Stimulated activated CD8-positive, alpha-beta memory T cell treated with anti-CD3 and anti-CD28 coated beads, Interleukin-15, amount 100 ng/mL, for 24 hours (primary cell): ENCODE measurements at places on chromosomes 2 and 18.

- DNase-seq = no peak
Measured at GRCh38 chr18:22268641-22269128, 99.3 kb downstream of the GATA6 start.

GRCh38 chr2:239688840-239689239 lies 288.0 kb upstream of the HDAC4 start:
- no peak for DNase-seq

DNA sequence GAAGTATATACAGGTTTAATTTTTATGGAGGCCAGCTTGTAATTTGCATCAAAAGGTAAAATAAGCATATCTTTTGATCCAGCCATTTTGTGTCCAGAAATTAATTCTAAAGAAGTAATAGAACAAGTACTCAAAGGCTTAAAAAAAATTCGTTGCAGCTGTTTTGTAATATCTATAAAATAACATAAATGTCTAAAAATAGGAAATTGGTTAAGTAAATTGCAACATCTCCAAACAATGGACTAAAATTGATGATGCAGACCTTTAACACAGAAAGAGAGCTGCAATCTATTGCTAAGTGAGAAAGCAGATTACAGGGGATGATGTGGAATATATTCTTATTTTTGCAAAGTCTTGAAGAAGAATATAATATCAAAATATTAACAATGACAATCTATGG lies 19.4 kb downstream of the AAK1 start:
- no peak for DNase-seq

DNA sequence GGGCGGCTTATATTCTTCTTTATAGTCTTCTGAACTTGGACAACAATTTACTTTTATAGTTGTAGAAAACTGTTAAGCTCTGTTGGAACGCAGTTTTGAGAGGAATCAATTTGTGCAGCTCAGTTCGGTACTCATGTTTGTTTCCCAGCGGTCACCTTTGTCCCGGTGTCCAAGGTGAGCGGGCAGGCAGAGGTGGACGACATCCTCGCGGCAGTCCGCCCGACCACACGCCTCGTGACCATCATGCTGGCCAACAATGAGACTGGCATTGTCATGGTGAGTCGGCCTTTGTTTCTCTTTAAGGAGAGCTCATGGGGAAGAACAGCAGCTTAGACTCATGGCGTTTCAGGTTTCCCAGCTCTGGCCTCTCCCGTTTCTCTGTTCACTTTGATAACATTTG lies 18.6 kb upstream of the ESPNL start:
- no peak for DNase-seq

GRCh38 chr2:102078773-102079172 lies 63.8 kb upstream of the IL1R1 start:
- DNase-seq = no peak

DNA sequence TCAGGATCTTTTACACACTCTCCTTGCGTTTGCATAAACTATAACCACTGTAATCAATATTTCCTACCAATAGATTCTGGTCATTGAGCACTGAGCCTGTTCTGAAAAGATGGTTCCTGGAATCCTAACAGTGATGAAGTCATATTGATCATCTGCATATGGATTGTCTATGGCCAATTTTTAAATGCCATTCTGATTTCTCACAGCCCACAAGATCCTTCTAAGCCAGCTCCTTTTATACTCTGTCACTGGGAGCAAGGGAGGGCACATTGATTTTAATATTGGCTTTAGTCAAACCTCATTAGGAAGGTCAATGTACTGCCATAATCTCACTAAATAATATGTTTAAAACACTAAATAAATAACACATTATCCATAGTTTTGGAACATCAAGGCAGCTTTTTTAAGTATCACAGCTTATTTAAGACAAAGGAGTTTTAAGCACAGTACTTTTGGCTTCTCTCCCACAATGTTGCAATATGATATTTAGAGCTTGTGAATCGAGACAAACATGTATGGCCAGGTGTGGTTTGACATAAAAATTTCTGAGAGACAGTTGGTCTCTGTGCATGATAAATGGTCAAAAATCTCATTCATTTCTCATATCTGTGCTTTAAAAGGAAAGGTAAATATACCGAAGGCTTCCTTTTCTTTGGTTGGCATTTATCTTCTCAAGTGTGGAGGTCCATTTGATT lies 267.3 kb downstream of the MTX2 start:
- DNase-seq = no peak

DNA sequence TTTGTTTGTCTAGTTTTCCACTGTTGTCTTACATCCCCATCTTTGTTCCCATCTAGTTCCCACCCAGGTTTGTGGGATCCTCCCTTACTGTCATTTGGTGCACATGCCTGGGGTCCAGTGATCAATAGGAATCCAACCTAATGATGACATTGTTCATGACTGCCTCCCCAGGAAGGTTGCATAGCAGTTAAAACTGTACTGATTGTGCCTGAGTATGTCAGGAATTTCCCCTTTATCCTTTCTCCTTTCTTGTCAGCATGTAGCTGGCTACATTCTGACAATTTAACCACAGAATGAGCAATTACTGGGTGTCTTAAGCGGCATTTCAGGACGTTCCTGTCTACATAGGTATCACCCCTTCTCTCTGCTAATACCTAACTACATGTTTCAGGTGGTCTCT lies 653.0 kb downstream of the CNTNAP5 start:
- DNase-seq = no peak

DNA sequence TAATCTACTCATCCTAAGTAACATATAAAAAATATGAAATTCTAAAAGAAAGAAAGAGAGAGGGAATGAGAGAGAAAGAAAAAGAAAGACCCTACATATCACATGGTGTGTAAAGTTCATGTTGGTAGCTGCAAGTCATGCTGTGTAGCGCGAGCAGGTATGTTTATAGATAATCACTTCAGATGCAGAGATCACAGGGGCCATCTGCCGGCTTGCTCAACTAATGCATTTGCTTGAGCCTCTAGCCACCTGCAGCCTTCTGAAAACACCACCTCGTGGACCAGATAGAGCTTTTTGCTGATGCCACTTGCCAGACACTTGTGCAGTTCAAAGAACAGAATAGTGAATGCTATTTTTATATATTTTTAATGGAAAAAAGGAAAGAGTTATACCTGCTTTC lies 37.6 kb downstream of the CDH7 start:
- DNase-seq = no peak

DNA sequence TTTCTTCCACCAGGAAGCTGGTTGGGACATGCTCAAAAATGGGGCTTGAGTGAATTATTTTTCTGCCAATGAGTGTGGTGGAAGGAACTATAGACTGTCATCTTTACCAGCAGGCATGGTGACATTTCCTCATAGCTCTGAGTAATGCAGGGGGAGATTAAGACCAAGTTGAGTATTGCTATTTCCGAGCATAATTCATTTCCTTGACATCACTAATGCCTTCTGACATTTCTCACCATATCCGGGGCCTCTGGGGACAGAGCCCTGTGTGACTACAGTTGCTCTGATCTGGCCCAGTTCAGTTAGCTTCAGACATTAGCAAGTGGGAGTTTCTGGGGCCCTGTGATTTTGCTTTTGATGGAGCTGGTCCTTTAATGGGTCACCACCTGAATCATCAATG lies 410.4 kb downstream of the MEIS1 start:
- DNase-seq = no peak

DNA sequence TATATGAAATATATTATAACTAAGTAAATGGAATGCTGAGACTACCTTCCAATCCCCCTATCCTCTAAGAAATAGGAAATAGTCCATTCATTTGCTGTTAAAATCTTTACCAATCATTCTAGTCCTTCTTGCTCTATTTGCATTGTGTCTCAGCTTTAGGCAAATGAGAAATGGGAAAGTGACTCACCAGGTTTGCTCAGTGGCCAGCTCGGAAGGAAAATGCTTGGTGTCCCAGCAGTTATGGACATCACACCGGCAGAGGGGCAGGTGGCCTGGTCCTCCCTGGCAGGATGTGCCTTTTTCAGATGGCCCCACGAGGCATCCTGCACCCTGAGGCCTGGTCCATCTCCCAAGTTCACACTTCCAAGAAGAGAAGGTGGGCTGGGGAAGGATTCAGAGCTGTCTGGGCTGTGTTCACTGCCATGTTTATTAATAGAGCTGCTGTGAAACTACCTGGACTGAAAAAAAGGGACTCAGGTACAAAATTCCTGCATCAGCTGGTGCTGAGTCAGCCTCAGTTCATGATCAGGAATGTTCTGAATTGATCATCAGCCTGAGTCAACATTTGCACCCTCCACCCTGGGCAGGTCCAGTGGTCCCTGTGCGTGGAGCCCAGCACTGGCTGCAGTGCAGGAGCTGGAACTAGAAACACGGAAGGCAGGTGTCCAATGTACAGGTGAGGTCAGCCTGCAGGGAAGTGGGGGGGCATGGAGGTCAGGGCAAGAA lies 60.1 kb upstream of the ARL4C start:
- DNase-seq = no peak

- no peak for DNase-seq
Measured at GRCh38 chr2:106168657-106169056, 25.4 kb downstream of the UXS1 start.

DNA sequence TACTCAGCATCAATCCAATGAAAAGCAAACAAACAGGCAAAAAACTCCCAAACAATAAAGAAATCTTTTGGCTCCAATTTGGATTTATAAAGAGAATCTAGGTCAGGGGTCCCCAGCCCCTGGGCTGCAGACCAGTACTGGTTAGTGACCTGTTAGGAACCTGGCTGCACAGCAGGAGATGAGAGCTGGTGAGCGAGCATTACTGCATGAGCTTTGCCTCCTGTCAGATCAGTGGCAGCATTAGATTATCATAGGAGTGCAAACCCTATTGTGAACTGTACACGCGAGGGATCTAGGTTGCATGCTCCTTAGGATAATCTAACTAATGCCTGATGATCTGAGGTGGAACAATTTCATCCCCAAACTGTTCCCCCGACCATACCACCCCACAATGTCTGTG lies 102.2 kb downstream of the KIAA1328 start:
- DNase-seq = no peak

DNA sequence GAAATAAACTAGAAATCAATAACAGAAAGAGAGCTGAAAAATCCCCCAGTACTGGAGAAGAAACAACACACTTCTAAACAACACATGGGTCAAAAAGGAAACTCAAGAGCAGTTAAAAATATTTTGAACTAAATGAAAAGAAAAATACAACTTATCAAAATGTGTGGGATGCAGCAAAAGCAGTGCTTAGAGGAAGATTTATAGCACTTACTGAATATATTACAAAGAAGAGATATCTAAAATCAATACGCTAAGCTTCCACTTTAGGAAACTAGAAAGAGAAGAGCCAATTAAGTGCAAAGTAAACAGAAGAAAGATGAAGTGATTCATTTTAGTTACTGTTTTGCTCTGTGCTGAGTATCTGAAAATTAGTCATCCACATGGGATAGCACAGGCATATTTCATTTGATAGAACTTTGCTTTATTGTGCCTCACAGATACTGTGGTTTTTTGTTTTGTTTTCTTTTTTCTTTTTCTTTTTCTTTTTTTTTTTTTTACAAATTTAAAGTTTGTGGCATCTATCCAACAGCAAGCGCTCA lies 17.0 kb downstream of the TGFA start:
- DNase-seq = no peak

DNA sequence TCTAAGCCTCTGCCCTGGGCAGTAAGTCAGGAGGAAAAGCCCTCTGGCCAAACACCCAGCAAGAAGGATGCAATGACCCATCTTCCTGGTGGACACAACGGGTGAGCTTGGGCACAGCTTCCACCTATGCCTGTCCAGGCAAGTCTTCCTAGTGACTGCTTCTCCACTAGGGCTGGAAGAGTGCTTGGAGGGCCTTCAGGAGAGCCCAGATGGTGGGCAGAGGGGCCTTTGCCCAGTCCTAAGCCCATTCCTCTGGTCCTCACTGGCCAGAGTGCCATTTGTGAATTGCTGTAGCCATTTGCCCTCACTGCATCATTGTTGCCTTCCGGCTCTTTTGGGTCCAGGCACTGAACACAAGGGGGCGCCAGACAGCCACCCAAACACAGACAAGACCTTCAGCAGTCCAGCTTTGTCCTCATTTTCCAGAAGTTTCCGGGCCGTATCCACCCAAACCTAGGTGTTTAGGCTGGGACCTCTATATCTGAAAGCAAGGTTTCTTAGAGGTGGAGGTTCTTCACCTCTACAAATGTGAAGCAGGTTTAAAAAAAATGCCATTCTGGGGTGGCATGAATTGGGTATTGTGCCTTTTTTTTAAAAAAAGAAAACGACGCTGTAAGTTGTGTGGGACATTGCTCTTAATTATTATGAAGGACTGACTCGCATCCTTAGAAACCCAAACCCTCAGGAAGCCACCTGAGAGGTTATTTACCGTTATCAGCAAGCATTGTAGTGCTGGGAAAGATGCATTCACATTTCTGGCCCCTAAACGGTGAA lies 29.5 kb downstream of the PAX8 start:
- peak; percentile 50 for DNase-seq

DNA sequence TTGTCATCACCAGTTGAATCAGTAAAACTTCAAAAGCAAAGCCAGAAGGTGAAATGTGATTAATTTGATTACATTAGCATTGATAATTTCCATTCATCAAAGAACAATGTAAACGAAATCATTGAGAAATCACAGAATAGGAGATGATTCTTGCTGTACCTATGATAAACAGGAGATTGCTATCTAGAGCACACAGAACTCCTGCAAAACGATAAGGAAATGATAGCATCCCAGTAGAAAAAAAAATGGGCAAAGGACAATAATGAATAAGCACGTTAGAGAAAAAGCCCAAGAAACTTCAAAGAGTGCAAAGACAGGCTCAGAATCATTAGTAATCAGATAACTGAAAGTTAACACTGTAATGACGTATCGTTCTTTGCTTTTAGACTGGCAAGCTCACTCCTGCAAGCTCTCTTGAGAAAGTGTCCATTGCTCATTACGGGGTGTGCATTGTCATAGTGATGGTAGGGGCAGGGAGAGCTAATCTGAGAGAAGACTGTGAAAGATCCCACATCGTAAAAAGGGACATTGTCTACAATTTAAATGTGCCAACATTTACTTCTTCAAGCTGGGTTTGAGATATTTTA lies 143.6 kb downstream of the SPP2 start:
- no peak for DNase-seq

GRCh38 chr18:12836551-12836950 lies 47.5 kb downstream of the PTPN2 start:
- no peak for DNase-seq

DNA sequence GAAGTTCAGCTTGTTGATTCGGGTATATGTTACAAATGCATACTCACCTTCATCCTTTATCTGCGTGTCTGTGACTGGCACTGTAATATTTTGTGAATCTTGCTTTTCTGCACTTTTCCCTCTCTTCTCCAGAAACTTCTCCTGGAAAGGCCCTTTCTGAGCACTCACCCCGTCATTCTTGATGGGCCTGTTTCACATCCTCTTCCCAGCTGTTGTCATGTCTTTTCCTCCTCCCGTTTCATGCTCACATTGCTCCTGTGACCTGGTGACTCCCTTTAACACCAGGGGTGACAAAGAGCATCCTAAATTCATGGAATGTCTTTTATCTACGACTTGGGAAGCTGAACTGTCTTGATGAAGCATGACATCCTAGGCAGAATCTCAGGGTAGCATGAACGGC lies 65.8 kb downstream of the CD8B2 start:
- no peak for DNase-seq
